Activated T-helper 17 cell treated with anti-CD3 and anti-CD28 coated beads, Interleukin-2, amount 50 U/mL, for 72 hours (primary cell): ENCODE measurements at places on chromosomes 7 and 10.
A peak's percentile ranks its signal among the peaks of the same experiment; 100 is the strongest.

DNA sequence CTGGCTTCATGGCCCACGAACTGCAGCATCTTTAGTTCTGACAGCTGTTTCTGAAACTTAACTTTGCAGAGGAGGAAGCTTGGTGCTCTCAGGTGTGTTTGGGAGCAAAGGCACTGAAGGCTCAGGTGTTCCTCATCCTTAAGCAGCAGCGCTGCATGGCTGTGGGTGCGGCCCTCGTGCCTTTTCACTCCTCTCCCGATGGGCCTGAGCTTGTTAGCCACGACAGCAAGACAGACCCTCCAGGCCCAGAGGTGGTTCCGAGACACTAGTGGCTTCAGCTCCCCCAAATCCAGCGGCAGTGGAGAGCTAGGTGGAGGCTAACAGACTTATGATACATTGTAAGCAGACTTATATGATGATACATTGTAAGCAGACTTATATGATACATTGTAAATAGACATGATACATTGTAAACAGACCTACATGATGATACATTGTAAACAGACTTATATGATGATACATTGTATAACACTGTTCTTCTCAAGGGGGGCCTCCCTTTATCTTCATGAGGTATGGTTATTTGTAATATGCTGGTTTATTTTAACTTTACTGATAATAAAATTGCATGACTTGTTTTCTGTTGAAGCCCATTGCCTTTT, 14.1 kb downstream of the PFKP start:
- no peak overlapping the region for H3K4me3 ChIP-seq
- H3K4me1 ChIP-seq = peaks cover 24% of the 10 kb centered on the region
- no peak for ATAC-seq
- H3K27ac ChIP-seq = no peak overlapping the region
- H3K27me3 ChIP-seq = no peaks in the 10 kb centered on the region

DNA sequence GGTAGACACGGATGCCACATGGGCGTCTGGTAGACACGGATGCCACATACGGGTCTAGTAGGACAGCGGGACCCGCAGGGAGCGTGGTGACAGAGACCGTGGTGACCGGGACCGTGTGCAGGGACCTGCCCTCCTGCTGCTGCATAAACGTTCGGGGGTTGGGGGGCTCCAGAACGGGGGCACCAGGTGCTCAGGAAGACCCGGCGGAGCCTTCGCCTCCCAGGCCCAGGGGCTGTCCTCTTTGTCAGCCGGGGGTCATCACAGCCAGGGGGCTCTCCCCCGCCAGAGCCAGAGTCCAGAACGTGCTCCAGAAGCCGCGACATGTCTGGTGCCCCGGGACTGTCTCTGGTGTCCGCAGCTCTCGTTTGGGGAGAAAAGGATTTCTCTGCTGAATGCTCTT, 69.2 kb upstream of the ADGRA1 start:
- no peaks in the 10 kb centered on the region for H3K36me3 ChIP-seq
- H3K4me3 ChIP-seq = no peak overlapping the region
- ATAC-seq = no peak
- no peaks in the 10 kb centered on the region for H3K4me1 ChIP-seq

DNA sequence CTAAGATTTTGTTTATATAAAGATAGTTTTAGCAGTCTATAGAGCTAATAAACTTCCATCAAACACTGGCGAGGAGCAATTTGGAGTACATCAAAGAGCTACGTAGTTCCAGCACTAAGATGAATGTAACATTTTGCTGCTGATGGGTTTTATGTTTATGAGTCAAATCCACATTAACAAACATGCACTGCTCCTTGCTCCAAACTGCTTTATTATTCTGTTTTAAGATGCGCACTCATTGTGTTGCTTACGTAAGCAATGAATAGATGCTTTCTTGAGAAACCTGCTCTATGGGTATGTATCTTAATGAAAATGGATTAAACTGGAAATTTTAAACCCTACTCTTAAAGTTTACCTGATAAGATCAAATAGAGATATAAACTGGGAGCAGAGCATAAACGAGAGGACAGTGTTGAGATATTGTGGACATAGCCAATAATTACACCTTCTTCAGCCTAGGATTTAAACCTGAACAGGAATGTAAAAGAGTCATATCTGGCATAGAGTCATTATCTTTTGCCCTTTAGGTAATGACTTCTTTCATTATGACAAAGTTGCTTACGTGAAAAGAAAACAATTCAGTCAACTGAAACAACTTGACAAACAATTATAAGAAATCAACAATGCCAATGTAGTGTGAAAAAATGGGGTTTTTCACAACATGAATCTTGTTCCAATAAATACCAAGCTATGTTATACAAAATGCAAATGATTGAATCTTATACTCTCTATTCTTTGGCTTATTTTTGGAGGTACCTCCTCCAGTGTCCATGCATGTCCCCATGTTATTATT, 153.5 kb upstream of the MTPN start:
- H3K36me3 ChIP-seq = no peaks in the 10 kb centered on the region
- H3K4me3 ChIP-seq = no peak overlapping the region
- H3K27ac ChIP-seq = peak overlapping the region; percentile 51
- H3K4me1 ChIP-seq = peaks cover 13% of the 10 kb centered on the region

DNA sequence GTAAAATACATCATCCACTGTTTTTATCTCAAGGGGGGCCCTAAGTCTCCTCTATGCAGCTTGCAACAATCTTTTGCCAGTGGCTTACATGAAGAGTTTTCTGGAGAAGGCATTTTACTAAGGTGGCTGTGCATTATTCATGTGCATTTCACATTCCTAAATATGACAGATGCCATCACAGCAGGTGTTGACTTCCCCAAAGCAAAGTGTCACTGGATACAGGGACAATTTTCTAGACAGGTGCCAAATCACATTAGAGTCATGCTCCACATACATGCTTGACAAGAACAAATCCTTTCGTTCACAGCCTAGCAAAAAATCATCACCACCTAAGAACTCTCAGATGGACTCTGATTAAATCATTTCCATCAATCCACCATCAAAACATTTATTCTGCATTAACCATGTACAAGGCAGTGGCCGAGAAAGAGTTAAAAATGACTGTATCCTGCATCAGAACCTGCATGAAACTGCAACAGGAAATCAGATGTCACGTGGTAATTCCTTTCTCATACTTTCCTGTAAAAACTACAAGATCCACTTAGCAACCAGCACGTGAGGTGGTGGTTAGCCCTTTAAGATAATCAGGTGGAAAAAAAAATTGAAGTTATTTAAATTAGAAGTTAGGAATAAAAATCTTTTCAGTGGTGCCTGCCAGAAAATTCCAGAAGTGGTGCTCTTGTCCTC, 88.2 kb upstream of the AFAP1L2 start:
- peaks cover 40% of the 10 kb centered on the region for H3K4me1 ChIP-seq
- peak overlapping the region; percentile 76 for H3K27ac ChIP-seq
- ATAC-seq = peak; percentile 71
- H3K4me3 ChIP-seq = peak overlapping the region; percentile 54
- no peaks in the 10 kb centered on the region for H3K27me3 ChIP-seq

- ATAC-seq = no peak
- H3K27me3 ChIP-seq = peaks cover 21% of the 10 kb centered on the region
- no peak overlapping the region for H3K27ac ChIP-seq
- no peaks in the 10 kb centered on the region for H3K4me1 ChIP-seq
Observed at GRCh38 chr10:94174838-94175237, 181.1 kb downstream of the PLCE1 start.

- no peak for ATAC-seq
- H3K4me3 ChIP-seq = no peak overlapping the region
- H3K27ac ChIP-seq = peak overlapping the region; percentile 95
- peaks cover 27% of the 10 kb centered on the region for H3K4me1 ChIP-seq
- no peaks in the 10 kb centered on the region for H3K27me3 ChIP-seq
Observed at GRCh38 chr10:77834943-77835668, 91.4 kb downstream of the DLG5 start.

DNA sequence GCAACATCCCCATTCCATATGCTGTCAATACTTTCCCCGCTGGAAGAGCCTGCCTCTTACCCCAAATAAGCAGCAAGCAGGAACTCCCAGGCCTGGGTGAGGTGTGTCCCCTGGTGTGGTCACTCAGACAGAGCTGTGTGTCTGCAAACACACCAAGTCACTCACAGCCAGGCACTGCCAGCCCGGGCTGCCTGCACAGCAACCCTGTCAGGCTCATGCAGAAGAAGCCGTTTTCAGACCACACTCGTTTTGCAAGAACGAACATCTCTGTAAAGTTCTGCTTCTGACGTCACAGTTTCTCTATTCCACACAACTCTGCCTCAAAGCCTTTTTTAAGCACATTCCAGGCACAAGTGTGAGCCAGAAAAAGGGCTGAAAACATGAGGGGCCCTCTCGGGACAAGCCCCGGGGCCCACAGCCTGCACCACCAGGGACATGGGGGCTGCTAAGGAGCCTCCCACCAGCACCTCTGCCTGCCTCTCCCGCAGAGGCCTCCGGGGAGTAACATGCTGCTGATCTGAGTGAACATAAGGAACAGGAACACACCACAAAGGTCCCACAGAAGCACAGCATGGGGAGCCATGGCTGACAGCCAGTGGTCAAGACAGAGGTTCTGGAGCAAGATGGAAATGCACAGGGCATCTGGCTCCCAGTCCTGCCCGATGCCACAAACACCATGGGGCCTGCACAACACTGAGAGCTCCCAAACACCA, 11.4 kb downstream of the PTPRN2 start:
- H3K36me3 ChIP-seq = no peaks in the 10 kb centered on the region
- no peaks in the 10 kb centered on the region for H3K4me1 ChIP-seq
- no peak overlapping the region for H3K27ac ChIP-seq
- H3K27me3 ChIP-seq = peaks cover 10% of the 10 kb centered on the region
- no peak for ATAC-seq

GRCh38 chr7:150716368-150716767, at the start of gene GIMAP1:
GIMAP1 (plus strand) TSS chr7:150716613; CDS start chr7:150719048, 2,435 bp downstream.
- H3K27ac ChIP-seq = peak within 1 kb of the TSS; percentile 94
- peaks cover 47% of the 10 kb centered on the region for H3K4me1 ChIP-seq
- H3K36me3 ChIP-seq = peaks cover 46% of the 10 kb centered on the region
- peak within 1 kb of the TSS; percentile 87 for H3K4me3 ChIP-seq

DNA sequence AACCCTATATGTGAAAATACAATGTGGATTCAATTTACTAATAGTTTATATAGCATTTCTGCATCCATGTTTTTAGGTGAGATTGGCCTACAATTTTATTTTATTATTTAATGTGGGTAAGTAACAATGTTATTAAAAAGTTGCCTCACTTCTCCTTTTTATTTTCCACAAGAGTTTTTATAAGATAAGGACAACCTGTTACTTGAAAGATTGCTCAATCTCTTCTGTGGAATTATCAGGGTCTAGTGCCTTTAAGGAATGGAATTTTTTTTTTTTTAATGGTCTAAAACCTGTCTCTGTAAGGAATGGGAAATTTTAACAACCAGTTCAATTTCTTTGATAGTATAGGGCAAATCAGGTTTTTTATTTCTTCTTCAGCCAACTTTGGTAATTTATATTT, 53.9 kb upstream of the RAB18 start:
- no peaks in the 10 kb centered on the region for H3K27me3 ChIP-seq
- no peak overlapping the region for H3K4me3 ChIP-seq
- peaks cover 16% of the 10 kb centered on the region for H3K4me1 ChIP-seq
- no peaks in the 10 kb centered on the region for H3K36me3 ChIP-seq
- ATAC-seq = no peak

GRCh38 chr7:31098642-31099360, 46.7 kb downstream of the ADCYAP1R1 start:
- no peak overlapping the region for H3K27ac ChIP-seq
- no peak for ATAC-seq
- no peak overlapping the region for H3K4me3 ChIP-seq
- peaks cover 3% of the 10 kb centered on the region for H3K27me3 ChIP-seq
- no peaks in the 10 kb centered on the region for H3K36me3 ChIP-seq
- no peaks in the 10 kb centered on the region for H3K4me1 ChIP-seq

DNA sequence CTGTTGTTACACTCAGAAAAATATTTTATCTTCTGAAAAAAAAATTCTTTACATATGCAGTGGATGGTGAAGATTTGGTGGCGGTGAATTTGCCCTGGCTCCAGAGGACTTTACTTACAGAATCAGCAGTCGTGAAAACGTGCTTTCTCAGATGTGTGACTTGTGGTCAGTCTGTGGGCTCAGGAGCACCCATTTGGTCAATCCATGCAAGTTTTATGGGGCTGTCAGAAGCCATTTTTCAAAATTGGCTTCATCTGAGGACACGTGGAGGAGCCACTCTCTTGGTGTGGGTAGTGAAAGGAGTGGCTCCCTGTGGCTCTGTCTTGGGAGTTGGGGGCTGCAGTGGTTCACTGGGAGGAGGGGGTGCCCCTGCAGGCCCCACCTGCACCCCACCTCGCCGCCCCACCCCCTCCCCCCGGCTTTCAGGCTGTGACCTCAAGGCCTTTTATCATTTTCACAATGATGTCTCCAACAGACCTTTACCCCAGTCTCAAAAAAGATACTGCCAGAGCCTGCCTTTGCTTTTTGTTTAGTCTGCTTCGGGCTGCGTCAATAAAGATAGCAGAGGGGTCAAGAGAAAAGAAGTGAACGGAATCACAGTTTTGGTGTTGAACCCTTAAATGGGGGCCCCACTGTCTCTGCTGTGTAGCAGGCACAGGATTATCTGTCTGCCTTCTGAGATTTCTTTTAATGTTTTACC, 137.4 kb downstream of the MGMT start:
- H3K27me3 ChIP-seq = no peaks in the 10 kb centered on the region
- H3K36me3 ChIP-seq = peaks cover 6% of the 10 kb centered on the region
- H3K4me3 ChIP-seq = no peak overlapping the region
- H3K27ac ChIP-seq = no peak overlapping the region
- no peak for ATAC-seq

DNA sequence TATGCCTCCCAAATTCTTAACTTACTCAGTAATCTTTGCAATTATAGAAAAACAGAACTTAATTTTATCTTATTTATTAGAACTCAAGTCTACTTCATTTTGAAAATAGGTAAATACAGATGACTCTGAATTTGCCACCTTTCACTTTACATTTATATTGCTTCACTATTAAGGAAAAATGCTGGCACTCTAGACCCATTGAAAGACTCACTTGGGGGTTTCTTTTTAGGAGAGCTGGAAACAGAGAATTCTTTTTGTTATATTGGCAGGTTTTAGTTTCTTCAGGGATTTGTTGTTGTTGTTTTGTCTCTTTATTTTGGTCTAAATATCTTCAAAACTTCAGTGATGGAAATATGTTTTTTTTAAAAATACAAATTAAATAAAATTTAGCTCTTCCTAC, 111.1 kb downstream of the RUNDC3B start:
- H3K36me3 ChIP-seq = no peaks in the 10 kb centered on the region
- H3K4me1 ChIP-seq = no peaks in the 10 kb centered on the region
- no peak overlapping the region for H3K4me3 ChIP-seq
- ATAC-seq = no peak
- H3K27me3 ChIP-seq = no peaks in the 10 kb centered on the region

GRCh38 chr7:30727061-30727945, 24.6 kb upstream of the INMT start:
- peaks cover 12% of the 10 kb centered on the region for H3K4me1 ChIP-seq
- H3K36me3 ChIP-seq = no peaks in the 10 kb centered on the region
- H3K27me3 ChIP-seq = no peaks in the 10 kb centered on the region
- peak; percentile 79 for ATAC-seq
- peak overlapping the region; percentile 75 for H3K27ac ChIP-seq

DNA sequence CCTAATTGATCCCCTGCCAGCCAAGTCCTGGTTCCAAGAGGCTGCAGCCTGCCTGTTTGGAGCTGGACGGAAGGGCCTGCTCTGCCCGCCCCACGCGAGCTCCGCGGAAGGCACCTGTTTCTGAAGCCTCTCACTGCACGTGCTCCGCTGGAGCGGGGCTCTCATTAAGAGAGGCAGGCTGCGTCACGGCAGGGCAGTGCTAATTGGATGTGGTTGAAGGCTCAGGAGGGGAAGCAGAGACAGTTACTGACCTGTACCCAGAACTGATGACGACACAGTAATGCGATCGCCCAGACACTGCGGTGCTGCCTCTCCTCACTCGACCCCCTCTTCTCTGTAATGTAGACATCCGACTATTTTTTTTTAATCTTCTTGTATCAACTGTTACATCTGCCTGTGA, 411.1 kb upstream of the MGMT start:
- H3K27me3 ChIP-seq = no peaks in the 10 kb centered on the region
- H3K4me3 ChIP-seq = no peak overlapping the region
- H3K36me3 ChIP-seq = no peaks in the 10 kb centered on the region
- peaks cover 5% of the 10 kb centered on the region for H3K4me1 ChIP-seq
- no peak for ATAC-seq
